ENCODE measurements at places on chromosomes 12 and 14.

GRCh38 chr14:61893371-61893940 lies 131.2 kb downstream of the SNAPC1 start:
- DNase-seq: no peak

GRCh38 chr14:23408307-23408630 lies 196 bp upstream of the MYH6 start:
- DNase-seq: no peak

- DNase-seq: no peak
These were observed 2.3 kb downstream of the CLEC2B start for GRCh38 chr12:9866860-9867269.

DNA sequence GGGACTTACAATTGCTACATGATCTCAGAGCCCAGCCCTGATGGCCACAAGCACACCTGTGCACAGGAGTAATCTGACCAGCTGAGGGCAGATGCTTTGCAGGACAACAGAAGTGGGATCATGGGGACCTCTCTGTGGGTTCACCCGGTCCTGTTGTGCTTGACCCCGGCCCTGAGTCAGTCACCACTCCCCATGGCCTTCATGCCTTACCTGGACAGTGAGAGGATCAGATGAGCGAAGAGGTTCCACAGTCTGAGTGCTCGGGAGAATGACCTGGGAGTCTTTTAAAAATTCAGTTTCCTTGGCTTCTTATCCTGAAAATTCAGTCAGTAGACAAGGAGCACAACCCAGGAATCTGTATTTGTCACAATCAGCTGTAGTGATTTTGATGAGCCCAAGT lies 88.1 kb downstream of the NTF3 start:
- DNase-seq: no peak

DNA sequence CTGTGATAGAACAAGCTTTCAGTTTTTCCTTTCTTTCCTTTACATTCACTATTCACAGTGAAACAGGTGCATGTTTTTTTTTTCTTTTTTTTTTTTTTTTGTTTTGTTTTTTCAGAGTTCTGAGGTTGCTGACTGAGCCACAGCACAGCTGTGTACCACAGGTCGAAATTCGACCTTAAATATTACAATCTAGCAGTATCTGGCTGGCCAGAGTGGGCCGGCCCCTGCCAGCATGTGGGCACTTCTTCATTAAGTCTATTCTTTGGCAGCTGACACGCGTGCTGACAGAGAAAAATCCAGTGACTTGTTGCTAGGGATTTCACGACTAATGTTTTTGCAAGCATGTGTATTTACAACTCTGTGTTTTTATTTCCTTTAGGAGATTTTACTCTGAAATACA lies 33.9 kb downstream of the FBXO33 start:
- no peak for DNase-seq

GRCh38 chr14:50804181-50804721 lies 26.7 kb downstream of the NIN start:
- no peak for DNase-seq

GRCh38 chr14:102927346-102927877 lies 4.9 kb downstream of the AMN start:
- no peak for DNase-seq

DNA sequence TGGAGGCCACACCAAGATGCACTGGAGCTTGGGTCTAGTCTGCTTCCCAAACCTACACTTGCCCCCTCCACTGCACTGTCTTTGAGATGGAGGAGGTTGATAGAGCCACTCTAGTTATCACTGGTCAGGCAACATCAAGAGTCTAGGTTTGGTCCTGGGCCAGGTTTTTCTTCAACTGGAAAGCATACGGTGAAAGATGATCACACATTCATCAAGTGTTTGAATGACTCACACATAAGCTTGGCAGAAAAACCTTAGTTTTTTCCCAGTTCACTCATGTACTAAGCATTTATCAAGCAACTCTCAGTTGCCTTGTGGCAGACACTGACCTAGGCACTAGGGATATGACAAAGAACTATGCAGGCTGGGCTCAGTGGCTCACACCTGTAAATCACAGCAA lies 84.5 kb downstream of the PLEKHG3 start:
- DNase-seq: no peak

GRCh38 chr12:48291511-48291910 lies 59.2 kb downstream of the ZNF641 start:
- no peak for DNase-seq

GRCh38 chr12:31702047-31702446 lies 26.8 kb downstream of the AMN1 start:
- no peak for DNase-seq

- peak; percentile 55 for DNase-seq
These were observed 2.1 kb downstream of the MYL6 start for GRCh38 chr12:56160193-56160763.

- no peak for DNase-seq
These were observed 156.7 kb downstream of the NTF3 start for GRCh38 chr12:5588591-5588990.

- no peak for DNase-seq
These were observed 11.1 kb downstream of the GALNT16 start for GRCh38 chr14:69270795-69271708.

DNA sequence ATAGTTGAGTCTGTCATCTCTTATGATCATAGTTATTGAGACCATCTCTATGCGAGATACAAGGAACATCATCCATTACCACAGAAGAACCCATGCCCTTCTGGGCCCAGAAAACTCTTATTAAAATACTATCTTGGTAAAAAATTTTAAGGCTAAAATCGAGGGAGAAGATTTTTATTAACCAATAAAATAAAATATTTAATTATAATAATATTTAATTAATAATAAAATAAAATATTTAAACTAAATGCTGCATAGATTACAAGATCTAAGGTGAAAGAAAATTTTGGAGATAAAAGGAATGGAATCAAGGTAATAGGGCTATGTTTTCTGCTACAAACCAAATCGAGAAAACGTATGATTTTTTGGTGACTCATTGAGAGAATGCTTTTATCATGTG lies 540.2 kb downstream of the KCNH5 start:
- no peak for DNase-seq

DNA sequence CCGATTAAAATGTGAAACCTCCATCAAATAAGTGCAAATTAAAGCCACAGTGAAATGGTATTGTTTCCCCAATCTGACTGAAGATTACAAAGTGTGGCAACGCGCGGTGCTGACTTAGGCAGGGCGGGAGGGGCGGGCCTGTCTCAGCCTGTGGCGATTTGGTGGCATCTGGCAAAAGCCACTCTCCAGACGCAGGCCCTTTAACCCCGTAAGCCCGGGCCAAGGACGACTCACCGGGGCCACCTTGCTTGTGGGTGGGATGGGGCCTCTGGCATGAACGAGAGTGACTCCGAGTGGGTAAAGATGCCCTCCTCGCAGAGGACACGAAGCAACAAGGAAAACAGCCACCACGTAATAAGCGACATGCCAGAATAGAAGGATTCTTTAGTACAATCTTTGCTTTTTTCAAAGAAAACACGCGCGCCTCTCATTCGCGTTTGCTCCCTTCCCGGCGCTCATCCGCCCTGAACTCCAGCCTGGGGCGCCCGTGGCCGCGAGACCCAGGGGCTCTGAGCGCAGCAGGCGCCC lies 815 bp downstream of the DEGS2 start:
- no peak for DNase-seq

GRCh38 chr14:85316701-85317410 lies 213.1 kb upstream of the FLRT2 start:
- DNase-seq: no peak

GRCh38 chr14:48435221-48435620 lies 759.8 kb upstream of the MDGA2 start:
- no peak for DNase-seq

DNA sequence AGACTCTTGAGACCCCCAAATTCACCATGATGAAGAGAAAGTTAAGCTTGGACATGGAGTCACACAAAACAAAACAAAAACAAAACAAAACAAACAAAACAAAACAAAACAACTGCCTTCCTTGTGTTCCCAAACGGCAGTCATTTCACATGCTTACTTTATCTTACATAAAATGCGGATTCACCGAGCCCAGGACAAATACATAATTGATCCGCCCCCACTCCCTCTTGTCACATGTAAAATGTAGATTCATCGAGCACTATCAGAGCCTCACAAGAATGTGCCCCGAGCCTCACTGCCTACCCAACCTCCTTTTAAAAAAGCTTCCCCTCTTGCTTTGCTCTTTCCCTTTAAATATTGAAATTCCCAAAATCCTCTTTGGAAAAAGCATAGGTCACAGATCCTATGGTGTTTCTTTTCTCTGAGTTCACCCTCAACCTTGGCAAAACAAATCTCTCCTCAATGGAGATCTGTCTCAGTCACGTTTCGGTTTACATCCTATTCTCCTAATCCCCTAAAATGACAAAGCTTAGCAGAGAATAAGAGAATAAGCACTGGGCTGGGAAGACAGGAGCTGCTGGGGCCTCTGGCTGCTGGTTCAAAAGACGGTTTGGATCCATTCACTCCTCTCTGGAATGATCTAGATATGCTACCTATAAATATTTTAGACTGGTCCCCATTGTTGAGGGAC lies 83.7 kb downstream of the NINJ2 start:
- DNase-seq: no peak

GRCh38 chr14:91402348-91402747 lies 15.3 kb downstream of the CCDC88C start:
- peak; percentile 56 for DNase-seq

GRCh38 chr12:49803693-49804450 lies 24.3 kb downstream of the NCKAP5L start:
- no peak for DNase-seq

DNA sequence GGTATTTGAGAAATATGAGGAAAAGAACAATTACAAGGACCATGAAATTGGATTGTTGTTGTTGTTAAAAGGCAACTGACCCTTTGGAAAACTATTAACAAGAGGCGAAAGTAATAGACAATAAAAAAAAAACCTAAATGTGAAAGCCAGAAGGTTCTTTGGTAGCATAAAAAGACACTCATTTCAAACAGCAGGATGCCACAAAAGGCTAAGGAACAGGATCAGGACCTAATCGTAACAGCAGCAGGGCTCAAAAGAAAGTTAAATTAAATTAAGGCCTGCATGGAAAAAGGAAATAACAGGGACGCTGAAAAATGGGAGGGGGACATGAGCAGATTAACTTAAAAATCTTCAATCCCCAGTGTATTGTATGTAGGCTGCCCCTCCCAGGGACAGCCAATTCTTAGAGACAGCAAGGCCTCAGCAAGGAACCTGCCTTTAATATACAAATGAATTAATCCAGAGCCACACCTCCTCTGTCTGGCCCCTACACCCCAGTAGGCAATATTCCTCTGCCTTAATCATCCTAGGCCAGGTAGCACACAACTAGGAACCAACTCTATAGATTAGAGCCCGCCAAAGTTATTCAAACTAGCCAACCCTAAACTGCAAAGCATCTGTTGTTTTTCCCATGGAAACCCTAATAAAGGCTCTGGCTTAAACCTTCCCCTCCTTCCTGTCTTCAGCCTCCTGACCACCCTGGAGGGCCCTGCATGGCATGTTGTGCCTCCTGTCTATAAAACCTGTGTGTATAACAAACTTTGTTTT lies 28.4 kb upstream of the AP4S1 start:
- no peak for DNase-seq

DNA sequence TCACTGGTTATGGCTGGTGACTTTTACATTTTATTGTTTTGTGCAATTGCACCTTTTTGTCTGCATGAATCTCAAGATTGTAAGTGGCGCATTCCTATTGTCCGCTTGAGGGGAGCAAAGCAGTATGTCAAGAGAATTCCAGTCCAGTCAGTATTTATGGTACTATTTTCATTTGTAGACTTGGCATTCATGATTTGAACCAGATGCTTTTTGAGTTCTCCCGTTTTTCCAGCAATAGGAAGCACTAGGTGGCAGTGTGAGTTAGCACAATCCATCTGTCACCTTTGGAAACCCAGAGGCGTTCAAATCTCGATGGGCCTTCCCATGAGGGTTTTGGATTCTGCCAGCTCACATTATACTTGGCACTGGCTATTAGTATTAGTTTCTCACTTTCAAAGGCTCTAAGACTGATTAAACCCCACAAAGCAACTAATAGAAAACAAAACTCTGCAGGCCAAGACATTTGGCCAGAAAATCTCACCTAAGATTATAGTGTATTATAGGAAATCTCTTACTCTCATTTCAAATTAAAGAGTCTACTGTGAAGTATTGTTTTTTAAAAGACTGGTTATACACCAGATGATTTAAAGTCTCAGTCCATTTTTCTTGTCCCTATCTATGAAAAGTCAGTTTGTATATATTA lies 2.2 kb downstream of the DACT1 start:
- DNase-seq: no peak

GRCh38 chr14:24251880-24252288 lies 9.5 kb upstream of the TINF2 start:
- DNase-seq: no peak

GRCh38 chr14:72716476-72716875 lies 177.4 kb downstream of the DPF3 start:
- DNase-seq: no peak

DNA sequence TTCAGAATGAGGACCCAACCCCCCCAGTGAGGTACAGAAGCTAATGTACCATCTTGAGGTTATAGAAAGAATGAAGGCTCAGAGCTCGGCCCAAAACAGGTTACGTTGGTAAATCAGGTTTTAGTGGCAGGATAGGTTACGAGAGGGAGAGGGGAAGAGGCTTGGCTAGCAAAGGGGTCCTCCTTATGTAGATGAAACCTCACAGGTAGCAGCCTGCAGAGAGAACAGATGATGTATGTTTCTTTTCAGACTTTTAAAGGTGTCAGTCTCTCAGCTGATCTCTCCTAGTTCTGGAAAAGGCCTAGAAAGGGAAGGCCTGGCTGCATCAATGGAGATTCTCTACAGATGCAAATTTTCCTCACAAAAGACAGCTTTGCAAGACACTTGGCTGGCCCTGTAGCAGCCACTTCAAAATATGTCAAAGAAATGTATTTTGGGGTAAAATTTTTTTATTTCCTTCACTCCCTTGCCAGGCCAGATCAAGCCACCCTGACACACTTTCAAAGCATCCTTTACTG lies 71.7 kb upstream of the CPSF6 start:
- DNase-seq: no peak

DNA sequence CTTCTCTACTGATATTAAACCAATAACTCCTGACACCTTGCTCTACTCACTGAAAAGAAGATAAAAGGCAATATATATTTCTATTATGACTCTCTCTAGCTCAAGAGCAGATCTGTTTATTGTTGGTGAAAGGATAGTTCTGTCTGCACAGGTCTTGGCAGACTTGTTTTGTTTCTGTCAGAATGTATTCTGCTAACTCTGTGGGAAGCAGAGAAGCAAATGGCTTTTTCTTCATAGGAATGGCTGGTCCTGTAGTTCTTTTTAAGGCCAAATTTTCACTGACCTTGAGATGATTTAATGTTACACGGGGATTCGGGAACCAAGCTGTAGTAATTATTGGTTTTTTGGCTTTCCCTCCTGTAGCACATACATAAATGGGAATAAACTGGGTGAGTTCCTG lies 512.1 kb downstream of the DIO2 start:
- DNase-seq: no peak

- DNase-seq: no peak
These were observed 20.1 kb downstream of the SUSD6 start for GRCh38 chr14:69631509-69631908.

GRCh38 chr12:30448038-30448437 lies 247.6 kb downstream of the IPO8 start:
- no peak for DNase-seq

Measured in immature natural killer cell (primary cell).